ENCODE measurements at places on chromosomes 3 and 15.
A peak's percentile ranks its signal among the peaks of the same experiment; 100 is the strongest.

GRCh38 chr3:69391554-69391953, 5.7 kb upstream of the FRMD4B start:
- DNase-seq: no peak

DNA sequence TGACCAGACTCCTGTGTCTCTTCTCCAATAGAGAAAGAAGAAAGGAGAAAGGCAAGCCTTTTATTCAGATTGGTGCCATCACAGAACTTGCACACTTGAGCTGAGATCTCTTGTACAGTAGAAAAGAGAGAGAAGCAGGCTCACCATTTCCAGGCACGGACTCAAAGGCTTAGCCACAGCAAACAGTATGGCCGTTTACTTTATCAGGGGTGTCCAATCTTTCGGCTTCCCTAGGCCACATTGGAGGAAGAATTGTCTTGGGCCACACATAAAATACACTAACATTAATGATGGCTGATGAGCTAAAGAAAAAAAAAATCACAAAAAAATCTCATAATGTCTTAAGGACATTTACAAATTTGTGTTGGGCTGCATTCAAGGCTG, 5.0 kb downstream of the IFT80 start:
- no peak for DNase-seq

GRCh38 chr3:152554980-152555379, 280.0 kb upstream of the P2RY1 start:
- DNase-seq: no peak

GRCh38 chr3:4656626-4657328, 163.6 kb downstream of the ITPR1 start:
- DNase-seq: no peak

DNA sequence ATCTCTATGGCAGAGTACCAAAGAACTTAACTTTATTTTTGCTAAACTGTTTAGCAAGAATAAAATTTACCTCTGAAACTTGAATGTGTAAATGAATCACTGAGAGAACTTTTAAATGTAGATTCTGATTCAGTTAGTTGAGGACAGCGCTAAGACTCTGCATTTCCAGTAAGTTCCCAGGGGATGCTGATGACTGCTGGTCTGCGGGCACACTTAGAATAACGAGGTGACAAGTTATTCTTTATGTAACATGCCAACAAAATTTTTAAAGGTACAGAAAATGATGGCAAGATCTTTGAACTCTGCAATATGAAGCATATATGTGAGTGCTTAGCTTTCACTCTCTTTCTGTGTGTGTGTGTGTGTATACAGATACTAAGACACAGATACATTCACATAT, 56.4 kb downstream of the TGFBR2 start:
- DNase-seq: no peak

DNA sequence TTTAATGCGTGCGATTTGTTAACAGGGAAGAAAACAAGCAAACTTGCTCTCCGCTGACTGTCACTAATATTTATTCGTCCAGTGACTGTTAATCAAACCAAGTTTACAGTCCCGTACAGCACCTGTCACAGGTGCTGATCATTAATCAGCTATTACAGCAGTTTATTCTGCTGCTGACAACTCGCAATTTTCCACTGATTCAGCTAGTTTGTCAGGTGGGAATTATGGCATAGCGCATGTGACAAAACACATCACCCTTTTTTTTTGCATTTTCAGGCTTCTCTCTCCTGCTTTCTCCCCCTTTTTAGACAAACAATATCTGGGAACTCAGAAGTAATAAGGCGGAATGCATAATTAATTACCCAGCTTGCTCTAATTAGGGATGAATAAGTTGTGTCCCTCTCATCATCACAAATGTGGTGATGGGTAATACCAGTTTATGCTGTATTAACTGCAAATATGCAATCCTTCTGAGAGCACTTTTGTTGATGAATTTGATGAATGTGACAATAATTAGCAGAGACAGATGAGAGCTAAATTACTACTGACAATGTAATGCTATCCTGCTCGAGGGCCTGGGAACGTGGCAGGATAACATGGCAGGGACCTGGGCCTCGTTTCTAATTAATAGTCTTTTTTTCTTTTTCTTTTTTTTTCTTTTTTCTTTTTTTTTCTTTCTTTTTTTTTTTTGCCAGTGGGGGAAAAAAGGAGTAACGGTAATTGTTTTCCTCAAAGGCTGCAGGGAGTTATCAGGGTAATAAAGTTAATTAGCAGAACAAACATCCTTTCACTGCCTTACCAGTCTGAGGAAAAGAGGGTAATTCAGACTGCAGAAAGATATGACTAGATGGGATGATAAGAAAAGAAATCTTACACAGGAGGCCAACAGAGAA, 150.3 kb upstream of the SOX2 start:
- no peak for DNase-seq

GRCh38 chr3:177350121-177350520, 152.8 kb upstream of the TBL1XR1 start:
- DNase-seq: no peak

GRCh38 chr15:101600035-101600434, 52.1 kb downstream of the TM2D3 start:
- no peak for DNase-seq

- DNase-seq: no peak
These were observed 17.6 kb downstream of the ZNF589 start for GRCh38 chr3:48258530-48258929.

- no peak for DNase-seq
These were observed 575.0 kb downstream of the GBE1 start for GRCh38 chr3:81186412-81186811.

GRCh38 chr3:194470615-194471014, 16.2 kb downstream of the ATP13A3 start:
- DNase-seq: no peak

DNA sequence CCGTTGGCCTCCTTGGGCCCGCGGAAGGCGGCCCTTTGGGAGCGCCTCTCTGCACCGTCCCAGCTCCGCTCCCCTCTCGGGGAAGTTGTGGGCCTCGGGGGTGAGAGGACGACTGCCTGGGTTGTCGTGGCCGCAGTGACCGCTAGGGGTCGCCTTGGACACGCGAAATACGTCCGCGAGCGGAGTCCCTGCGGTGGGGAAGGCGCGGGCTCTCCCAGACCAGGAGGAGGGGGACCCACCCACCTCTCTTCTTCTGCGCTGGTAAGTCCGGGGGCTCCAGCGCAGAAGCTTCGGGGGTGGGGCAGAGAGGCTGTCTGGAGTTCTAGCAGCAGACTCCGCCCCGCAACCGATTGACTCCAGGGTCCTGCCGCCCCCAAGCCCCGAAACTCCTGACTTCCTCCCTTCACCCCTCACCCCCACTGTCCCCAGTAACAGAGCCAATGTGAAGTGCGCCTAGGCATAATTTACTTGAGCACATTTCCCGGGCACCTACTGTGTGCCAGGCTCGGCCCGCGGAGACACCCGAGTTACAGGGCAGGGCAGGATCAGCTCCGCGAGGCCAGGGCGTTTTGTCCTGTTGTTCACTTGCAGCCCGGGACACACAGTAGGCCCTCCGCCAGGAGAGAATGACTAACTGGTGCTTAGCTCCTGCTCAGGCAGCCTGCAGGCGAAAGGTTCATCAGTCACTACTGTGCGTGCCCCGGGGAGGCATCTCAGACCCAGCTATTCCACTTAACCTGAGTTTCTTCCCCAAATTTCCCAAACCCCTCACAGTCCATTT, 32.8 kb downstream of the DNASE1L3 start:
- DNase-seq: peak; percentile 75

DNA sequence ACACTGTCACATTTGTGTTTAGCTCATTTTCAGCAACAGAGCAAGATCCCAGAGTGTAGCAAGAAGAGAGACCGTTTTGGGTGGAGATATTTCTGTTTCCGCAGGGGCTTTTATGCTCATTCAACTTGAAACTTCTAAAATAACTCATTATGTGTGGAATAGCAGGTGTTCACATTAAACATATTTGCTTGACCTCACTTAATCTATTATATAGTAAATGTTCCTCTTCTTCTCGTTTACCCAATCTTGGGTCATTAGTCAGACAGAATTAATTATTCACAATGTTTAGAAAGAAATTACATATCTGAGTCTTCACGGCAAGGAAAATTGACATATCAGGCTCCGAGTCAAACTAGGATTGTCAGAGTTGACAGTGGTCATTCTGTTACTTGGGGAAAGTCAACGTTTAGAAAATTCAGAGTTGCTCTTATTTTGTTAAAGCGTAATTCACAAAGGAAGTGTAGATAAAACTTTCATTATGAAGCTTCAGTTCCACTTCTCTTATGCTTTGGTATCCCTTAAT, 222.9 kb downstream of the TPRG1 start:
- no peak for DNase-seq

DNA sequence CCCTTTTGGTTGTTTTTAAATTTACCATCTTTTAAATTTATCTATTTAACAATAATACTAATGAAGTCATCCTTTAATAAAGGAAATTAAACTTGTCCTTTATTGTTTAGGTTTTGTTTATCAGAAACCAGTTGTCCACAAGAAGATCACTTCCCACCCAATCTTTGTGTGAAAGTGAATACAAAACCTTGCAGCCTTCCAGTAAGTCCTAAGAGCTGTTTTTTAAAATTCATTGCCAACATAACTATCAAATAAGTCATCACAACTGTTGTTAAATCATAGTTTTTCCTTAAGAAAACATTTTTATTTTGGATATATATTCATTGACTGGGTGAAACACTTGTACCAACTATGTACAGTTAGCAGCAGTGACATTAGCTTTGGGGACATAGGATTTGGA, 59.4 kb downstream of the CALML4 start:
- DNase-seq: no peak

GRCh38 chr3:156646958-156647357, 27.4 kb upstream of the TIPARP start:
- no peak for DNase-seq

- DNase-seq: no peak
These were observed 137.3 kb downstream of the KCNMB2 start for GRCh38 chr3:178673529-178673928.

GRCh38 chr3:65712140-65712539, 326.6 kb downstream of the MAGI1 start:
- DNase-seq: no peak

GRCh38 chr15:26391567-26392194, 381.2 kb downstream of the GABRB3 start:
- DNase-seq: no peak

GRCh38 chr15:92571824-92572223, 83.8 kb downstream of the FAM174B start:
- no peak for DNase-seq

GRCh38 chr3:151395806-151396205, 11.3 kb upstream of the P2RY12 start:
- no peak for DNase-seq

- no peak for DNase-seq
These were observed 29.7 kb downstream of the SEMA7A start for GRCh38 chr15:74403991-74404563.

DNA sequence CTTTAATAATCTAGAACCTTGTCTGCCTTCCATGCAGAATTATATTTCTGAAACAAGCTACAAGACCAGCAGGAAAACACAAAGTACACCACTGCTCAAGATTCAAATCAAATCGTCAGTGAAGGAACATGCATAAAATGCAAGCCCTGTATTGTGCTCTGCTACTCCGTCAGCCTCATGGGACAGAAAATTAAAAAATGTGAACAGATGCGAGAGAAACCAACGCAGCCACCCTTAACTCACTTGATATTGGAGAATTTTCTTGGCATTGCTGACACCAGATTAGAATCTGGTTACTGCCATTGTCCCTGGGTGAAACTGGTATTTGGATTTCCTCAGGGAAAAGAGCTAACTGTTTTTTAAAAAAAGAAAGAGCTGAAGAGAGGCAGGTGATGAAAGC, 23.6 kb downstream of the ANXA2 start:
- no peak for DNase-seq

DNA sequence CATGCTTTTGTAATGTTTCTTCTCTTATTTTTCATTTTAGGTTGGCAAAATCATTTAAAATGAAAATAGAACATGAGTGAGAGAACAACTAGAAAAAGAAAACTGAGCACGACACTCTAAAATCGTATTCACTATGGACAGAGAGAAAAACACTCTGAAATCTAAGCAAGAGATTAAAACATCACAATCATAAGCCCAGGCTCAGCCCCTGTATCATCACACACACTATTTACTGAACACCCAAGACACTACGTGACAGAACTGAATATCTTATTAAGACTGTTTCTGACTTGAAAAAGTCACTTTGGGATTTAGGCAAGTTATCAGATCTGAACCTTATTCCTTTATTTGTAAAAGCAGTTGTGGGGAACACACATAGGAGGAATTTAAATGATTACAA, 82.6 kb upstream of the PLXND1 start:
- no peak for DNase-seq

- DNase-seq: no peak
These were observed 38.4 kb upstream of the PLXND1 start for GRCh38 chr3:129644836-129645235.

- DNase-seq: no peak
These were observed 180.5 kb upstream of the FEZF2 start for GRCh38 chr3:62553811-62554210.

- DNase-seq: no peak
These were observed 135.5 kb upstream of the PTX3 start for GRCh38 chr3:157300981-157301663.

DNA sequence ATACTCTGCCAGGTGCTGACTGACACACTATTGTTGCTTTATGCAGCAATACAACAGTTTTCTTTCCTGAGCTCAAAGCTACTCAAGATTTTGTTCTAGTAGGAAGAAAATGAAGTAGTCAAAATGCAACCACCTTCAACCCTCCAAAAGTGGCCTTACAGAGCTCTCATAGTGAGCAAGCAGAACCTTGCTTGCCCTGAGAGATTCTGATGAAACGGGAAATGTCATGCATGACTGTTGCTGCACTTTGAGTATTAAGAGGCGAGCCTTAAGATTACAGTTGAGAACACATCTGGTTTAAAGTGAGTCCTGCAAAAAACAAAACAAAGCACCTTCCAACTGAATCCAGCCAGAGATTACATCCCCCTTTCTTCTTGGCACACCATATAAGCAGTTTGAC, 29.7 kb downstream of the MINDY4B start:
- DNase-seq: no peak

GRCh38 chr3:57910990-57911389, 97.2 kb upstream of the FLNB start:
- no peak for DNase-seq

- no peak for DNase-seq
These were observed 535.2 kb downstream of the OCA2 start for GRCh38 chr15:27563765-27564370.

DNA sequence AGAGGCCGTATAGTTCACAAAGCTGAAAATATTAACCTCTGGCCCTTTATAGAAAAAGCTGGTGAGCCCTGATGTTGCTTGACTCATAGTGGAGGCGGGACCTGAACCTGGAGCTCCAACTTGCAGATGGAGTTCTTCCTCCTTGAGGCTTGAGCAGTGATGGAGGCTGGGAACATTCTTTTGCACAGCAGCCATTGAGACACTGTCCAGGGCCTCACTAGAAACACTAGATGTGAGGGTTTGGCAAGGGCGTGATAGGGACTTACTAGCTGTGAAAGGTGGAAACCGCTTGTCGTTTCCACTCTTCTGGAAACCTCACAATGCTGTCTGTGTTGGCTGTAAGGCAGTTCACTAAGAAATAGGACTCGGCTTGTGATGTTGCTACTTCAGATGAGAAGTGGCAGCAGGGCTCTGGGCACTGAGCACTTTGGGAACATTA, 12.5 kb downstream of the SMAD6 start:
- DNase-seq: no peak

GRCh38 chr3:176147251-176147650, 1050.0 kb downstream of the TBL1XR1 start:
- DNase-seq: no peak
